Stimulated activated CD8-positive, alpha-beta memory T cell treated with anti-CD3 and anti-CD28 coated beads, Interleukin-7, amount 100 ng/mL, for 24 hours (primary cell): ENCODE measurements at places on chromosomes 12 and 14.

- no peak for DNase-seq
These were observed 827 bp upstream of the TEDC1 start for GRCh38 chr14:105490267-105490571.

DNA sequence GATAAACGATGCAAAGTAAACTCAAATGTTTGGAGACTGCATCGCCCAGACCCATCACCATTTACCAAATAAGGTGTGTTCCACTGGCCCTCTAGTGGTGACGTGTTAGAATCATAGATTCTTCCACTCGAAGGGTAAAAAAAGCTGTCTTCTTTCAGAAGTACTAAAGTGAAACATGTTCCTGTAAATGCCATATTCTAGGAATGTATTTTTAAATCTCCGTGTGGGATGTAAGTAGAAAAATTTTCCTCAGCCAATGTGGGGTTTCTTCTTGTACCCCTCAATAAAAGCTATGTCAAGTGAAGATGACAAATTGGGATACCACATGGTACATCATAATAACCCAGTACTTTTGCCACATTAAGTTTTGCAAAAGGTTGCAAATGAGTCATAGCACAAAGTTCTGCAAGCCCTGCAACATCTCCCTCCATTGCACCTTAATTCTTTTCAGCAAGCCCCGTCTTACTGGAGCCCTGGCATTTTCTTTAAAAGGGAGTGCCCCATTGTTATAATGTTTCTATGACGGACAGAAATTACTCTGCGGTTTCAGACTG lies 100.8 kb downstream of the CCER1 start:
- DNase-seq = no peak

DNA sequence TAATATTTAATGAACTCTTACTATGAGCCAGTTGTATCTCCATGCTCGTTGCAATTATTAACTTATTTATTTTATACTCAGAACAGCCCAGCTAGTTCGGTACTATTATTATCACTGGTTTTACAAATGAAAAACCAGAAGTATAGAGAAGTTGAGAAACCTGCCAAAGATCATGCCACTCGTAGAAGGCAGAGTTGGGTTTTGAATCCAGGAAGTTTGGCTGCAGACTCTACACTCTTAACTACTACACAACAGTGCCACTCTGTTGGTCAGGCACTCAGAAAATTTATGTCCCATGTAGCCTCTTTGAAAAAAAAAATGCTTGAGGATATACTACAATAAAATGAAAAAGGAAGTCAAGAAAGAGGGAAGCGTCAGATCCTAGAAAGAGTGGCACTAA lies 71.5 kb upstream of the ARID2 start:
- no peak for DNase-seq

DNA sequence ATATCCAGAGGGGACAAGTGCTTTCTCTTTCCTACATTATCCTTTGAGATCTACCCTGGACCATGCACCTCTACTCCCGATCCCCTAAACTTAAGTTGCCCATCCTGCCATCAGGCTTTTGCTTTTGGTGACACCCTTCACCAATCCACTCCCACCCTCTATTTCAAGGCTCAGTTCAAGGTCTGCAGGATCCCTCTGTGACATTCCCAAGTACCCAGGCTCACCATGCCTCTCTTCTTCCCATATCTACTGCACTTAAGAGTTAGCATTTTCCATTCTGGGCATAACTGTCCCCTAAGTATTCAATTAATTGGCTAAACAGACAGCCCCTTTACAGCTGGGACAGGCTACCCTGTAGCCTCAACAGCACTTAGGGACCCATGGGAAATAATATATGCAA lies 3.1 kb downstream of the NFYB start:
- no peak for DNase-seq

GRCh38 chr12:54521293-54522060 lies 23.9 kb downstream of the NCKAP1L start:
- DNase-seq = no peak

DNA sequence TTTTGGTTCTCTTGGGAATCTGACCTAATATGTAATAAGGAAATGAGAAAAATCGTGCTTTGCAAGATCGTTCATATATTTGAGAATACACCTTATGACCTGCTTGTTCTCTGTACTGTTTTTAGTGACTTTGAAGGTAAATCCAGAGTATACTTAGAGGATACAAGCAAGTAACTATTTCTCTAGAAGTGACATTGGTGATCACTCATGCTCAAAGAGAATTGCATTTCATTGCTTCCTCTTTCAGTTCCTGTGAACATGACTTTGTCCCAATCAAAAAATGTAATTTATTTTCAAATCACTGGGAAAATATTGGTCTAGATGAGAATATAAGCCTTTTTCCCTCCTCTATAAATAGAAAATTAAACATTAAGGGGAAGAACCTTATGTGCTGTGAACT lies 2.7 kb downstream of the KTN1 start:
- no peak for DNase-seq

DNA sequence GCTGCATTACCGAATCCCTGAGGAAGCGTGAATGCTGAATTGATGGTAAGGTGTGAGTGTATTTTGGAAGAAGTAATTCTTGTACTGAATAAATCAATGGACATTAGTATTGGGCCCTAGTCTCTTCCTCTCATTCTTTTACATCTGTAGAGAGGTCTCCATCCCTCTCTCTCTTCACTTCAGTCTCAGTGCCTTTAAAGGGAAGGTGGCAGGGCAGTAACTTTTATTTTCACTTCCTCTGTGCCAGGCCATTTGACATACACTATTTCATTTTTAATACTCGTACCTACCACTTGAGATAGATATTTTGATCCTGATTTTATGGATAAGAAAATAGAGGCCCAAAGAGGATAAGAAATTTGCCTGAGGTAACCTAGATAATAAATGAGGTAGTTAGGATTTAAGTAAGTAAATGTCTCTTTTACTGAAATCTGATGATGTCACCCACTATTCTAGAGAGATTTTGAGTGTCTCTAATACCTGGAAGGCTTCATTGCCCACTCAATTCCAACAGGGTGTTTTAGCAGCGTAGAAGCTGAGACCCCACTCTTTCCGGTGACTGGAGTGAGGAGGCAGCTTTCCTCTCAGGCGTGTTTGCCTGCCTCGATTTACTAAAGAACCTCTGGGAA lies 177.9 kb upstream of the PRICKLE1 start:
- DNase-seq = no peak

DNA sequence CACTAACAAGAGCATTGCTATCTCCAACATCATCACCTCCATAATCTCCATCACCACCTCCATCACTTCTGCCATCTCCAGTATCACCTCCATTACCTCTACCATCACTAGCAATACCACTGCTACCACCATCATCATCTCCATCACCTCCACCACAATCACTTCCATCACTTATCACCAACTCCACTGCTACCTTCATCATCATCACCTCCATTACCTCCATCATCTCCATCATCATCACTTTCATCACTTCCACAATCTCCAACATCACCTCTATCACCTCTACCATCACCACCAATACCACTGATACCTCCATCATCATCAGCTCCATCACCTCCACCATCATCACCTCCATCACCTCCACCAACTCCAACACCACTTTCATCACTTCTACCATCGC lies 102.4 kb upstream of the TMEM132C start:
- DNase-seq = no peak

DNA sequence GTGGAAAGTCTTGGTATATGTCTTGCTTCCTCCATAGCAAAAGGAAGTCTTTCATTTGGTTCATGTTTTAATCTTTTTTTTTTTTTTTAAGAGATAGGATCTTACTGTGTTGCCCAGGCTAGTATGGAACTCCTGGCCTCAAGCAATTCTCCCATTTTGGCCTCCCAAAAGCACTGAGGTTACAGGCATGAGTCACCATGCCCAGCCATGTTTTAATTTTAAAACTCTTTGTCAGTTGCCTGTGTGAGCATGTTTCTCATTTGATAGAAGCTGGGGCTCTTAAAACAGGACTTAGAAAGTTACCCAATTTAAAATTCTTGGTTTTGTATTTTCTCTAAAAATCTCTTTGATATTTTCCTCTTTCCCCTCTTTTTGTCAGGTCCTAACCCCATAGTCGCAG lies 45.0 kb upstream of the REP15 start:
- DNase-seq = no peak

DNA sequence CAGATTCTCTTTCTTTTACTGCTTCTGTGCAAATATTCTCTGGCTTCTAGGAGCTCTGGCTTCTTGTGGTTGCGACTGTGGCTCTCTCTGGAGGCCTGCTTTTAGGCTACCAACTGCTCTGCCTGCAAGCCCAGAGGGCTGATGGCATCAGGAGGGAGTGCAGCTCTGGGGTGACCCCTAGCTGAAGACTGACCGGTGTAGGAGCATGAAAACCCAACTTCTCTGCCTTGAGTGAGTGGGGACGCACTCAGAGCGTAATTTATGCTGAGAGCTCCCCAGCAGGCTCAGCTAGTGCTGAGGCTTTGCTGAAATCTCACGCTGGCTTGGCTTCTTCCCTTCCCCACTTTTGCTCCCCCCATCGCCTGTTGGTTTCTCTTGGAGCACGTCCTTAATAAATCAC lies 29.9 kb upstream of the RBM19 start:
- DNase-seq = no peak

DNA sequence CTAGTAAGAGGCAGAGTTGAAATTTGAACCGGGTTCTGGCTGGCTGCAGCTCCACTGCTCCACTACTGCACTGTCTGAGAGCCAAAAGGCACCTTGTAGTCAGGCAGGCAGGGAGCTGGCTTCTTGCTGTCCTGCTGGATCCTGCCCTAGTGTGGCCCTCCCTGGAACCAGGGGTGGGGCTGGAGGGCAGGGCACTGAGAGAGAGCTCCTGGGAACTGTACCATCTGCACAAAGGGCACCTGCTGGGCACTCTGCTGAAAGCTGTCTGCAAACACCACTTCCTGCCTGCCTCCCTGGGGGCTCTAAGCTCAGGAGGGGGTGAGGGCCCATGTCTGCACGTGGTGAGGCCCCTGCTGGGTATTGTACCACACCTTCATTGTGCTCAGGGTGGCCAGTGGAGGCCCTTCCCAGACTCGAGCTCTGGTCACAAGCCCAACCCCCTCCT lies 19.0 kb upstream of the TCL1B start:
- DNase-seq = no peak

DNA sequence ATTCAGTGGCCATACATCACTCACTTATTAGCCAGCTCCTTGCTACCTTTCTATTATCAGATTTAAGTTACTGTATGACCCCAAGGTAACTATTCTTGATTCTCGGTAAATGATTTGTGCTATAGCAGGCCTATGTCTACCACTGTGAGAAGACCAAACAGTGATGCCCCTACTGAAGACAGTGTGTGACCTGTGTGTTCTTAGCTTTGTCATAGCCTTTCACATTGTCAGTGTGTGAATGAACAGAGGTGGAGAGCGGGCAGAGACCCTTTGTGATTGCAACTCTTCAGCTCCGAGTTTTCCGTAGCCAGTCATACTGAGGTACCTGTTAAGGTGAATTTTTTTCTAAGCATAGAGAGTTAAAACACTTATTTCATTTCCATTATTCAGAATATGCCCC lies 294.0 kb downstream of the LRFN5 start:
- DNase-seq = no peak

- no peak for DNase-seq
These were observed 90.3 kb downstream of the STAB2 start for GRCh38 chr12:103677341-103677740.

GRCh38 chr14:74062809-74063150 lies 21.5 kb downstream of the ALDH6A1 start:
- DNase-seq = no peak

GRCh38 chr14:44701563-44702263 lies 194.6 kb upstream of the FSCB start:
- DNase-seq = no peak

GRCh38 chr14:26636561-26636960 lies 38.7 kb upstream of the NOVA1 start:
- no peak for DNase-seq

GRCh38 chr12:22231078-22231477 lies 103.4 kb downstream of the ST8SIA1 start:
- DNase-seq = no peak

DNA sequence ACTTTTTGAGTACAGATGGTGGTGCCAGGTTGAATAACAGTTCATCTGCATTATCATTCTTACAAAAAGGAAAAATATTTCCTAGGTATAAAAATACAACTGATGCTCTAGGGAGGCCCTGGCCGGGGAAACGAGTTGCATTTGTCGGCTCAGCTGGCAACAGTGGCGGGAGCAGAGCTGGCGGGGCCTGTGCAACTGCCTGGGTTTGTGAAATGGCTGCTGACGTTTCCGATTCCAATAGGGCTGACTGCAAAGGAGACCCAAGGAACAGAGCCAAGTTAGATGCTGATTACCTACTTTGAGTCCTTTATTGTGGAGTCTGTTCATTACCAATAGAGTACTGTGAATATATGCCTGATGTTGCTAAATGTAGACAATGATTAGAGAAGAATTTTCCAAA lies 25.8 kb upstream of the PHLDA1 start:
- DNase-seq = no peak

- DNase-seq = no peak
These were observed 17.6 kb upstream of the CYP46A1 start for GRCh38 chr14:99666533-99666932.

- no peak for DNase-seq
These were observed 22.0 kb downstream of the PRPF40B start for GRCh38 chr12:49645146-49646039.

- DNase-seq = no peak
These were observed 40.6 kb downstream of the EP400 start for GRCh38 chr12:131990066-131990979.

- no peak for DNase-seq
These were observed 19.0 kb upstream of the CLEC2A start for GRCh38 chr12:9951026-9951675.

GRCh38 chr12:27534765-27535161 lies 10.8 kb downstream of the PPFIBP1 start:
- DNase-seq = no peak

DNA sequence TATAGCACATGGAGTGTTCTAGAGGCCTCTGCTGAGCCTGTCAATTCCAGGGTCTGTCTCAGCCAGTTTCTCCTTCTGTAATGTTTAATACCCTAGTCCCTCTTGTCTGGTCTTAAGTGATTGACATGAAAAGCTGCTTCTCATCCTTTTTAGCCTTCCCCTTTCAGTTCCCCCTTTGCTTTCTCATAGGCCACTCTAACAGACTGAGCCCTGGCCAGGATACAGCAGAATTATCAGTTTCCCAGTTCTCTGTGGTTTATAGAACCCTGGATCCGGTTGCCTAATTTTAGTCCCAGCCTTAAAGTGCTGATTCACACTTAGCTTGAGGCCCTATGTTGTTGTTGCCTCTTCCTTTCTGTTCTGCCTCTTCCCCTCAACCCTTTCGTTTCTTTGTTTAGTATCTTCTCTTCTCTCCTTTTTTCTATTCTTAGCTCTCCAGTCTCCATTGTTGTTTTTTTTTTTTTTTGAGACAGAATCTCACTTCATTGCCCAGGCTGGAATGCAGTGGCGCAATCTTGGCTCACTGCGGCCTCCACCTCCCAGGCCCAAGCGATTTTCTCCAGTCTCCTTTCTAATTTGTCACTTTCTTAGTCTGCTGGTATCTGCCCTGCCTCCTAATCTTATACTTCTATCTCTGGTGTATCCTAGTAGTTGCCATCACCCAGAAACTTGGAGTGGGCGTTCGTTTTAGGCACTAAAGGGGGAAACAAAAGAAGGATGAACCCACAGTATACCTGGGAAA lies 2.9 kb upstream of the BIN2 start:
- DNase-seq = no peak

GRCh38 chr12:92649511-92650227 lies 53.1 kb upstream of the PLEKHG7 start:
- no peak for DNase-seq
